Right ventricle myocardium superior (tissue), 1 donor: ENCODE measurements at places on chromosomes 2 and 18. TPM values are rescaled to one million over a fixed set of nuclear protein-coding genes. Genes with fewer than 3 reads are reported as not detected.

DNA sequence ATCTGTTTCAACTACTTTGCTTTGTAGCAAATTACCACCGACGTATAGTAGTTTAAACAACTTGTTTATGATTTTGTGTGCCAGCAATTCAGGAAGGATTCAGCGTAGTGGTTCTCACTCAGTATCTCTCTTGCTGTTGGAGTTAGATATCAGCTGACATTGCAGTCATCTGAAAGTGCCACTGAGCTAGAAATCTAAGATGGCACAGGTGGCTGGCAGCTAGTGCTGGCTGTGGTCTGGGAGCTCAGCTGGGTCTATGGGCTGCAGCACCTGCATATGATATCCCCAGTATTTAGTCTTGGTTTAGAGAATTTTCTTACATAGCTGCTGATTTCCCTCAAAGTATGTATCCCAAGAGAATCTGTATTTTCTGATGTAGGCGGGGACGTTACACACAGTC, 235.6 kb downstream of the SCG2 start:
- DNase-seq, result no peak

GRCh38 chr2:43138441-43138840, 88.0 kb downstream of the ZFP36L2 start:
- DNase-seq, result no peak

- DNase-seq, result no peak
Measured at GRCh38 chr18:75110846-75111415, 98.0 kb downstream of the PTGR3 start.

DNA sequence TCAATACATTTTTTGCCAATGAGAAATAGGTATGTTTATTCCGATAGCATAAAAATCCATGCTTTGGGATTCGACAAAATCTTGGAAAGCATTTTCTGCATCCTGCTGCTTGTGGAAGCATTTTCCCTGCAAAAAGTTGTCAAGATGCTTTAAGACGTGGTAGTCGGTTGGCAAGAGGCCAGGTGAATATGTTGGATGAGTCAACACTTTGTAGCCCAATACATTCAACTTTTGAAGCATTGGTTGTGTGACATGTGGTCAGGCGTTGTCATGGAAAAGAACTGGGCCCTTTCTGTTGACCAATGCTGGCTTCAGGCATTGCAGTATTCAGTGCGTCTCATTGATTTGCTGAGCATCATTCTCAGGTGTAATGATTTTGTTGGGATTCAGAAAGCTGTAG, 764.5 kb downstream of the TRIB2 start:
- no peak for DNase-seq

- peak; percentile 57 for DNase-seq
Measured at GRCh38 chr2:46645681-46646162, 166.4 kb downstream of the TMEM247 start.

The KCNE4 gene
- 3.2 TPM for total RNA-seq

The ARHGAP25 gene
- total RNA-seq, result 7.3 TPM

The EDAR gene
- total RNA-seq, result 0.11 TPM

The GKN2 gene
- total RNA-seq, result not detected

The CERKL gene
- not detected for total RNA-seq

The RIT2 gene
- not detected for total RNA-seq

The HTR2B gene
- 0.24 TPM for total RNA-seq
